ENCODE measurements at places on chromosomes 16 and 17.

DNA sequence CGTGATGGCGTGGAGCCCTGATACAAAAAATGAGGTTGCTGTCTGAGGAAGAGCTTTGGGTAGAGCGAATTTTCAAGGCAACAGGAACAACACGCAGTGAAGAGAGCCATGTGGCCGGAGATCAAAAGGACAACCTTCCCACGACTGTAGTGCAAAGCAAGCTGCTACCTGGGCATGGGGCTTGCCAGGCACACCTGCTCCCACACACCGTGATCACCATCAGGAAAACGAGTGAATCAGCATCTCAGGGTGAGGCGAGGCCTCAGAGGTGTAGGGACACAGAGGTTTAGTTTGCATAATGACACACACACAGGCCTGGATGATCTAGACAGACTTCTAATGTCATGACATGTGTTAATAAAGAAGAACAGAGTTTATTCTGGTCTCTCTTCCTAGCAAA is 65.7 kb downstream of the PARN start:
- no peak for DNase-seq

- DNase-seq = no peak
Measured at GRCh38 chr17:21191698-21192097, 22.3 kb downstream of the TMEM11 start.

- DNase-seq = peak; percentile 66
Measured at GRCh38 chr17:19447085-19447583, 36.1 kb downstream of the RNF112 start.

- no peak for DNase-seq
Measured at GRCh38 chr17:35801583-35802224, 6.3 kb upstream of the MMP28 start.

DNA sequence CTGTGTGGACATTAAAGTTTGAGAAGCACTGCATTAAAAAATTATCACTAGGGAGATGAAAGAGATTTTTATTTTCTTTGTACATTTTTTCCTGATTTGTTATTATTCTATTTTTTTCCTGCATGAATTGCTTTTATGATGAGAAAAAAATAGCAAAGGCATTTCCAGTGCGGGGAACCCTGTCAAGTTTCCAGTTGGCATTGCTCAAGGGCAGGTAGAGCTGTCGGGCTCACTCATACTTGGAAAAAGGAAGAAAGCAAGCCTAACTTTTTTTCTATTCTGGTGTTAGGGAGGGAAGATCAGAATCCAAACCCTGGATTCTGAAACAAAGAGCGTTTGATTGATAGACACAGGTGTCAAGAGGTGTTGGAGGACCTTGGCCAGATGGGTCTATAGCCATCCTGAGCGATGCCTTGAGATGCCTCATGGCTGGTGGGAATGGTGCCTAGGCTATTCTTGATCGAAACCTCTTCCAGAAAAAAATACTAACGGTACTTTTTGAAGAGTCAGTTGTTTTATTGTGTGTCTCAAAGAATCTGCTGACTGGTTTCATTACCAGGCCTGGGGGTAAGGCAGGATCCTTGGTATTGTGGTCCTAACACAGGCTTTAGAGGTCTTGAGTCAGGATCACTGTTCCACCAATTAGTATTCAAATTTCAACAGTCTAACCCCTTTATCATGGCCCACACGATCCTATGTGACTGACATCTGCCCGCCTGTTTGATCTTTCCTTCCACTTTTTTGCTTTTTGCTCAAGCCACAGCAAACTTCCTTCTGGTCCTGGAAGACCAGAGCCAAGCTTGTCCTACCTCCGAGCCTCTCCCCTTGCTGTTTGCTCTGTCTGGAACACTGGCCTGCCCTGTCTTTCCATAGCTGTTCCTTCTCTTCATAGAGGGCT is 20.1 kb downstream of the SNX29 start:
- no peak for DNase-seq

DNA sequence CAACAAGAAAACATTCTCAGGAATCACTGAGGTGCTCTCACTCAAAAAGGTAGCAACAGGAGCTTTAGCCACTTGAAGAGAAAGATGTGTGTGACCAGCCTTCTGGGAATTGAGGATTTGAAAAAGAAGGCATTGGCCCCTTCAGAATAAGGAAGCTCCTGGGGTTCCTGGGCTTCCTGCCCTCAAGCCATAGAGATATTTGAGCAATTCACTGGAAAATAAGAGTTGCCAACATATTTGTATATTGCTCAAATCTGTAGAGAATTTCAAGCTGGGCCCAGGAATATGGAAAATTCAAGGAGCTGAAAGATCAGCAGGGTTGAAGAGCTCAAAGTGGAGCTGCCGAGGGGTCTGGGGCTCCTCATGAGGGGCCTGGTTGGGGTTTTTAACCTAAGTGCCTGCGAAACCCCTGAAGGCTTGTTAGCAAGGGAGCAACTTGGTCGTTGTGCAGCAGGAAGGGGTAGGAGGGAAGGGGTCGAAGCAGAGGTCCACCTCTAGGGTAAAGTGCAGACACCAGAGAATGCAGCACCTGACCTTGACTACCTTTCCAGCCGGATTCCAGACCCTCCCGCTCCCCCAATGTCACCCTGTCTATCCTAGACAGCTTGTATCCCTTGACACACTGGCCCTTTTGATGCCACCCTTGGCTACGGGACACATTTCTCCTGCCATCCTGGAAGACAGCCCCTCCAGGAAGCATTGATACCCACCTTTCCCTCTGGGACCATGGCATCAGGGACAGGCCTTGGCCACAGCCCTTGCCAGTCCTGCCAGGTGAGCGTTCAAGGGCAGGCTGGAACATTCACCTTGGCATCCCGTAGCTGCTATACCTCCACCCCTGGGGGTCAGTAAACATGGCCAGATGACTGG is 67.6 kb upstream of the SREBF1 start:
- no peak for DNase-seq

DNA sequence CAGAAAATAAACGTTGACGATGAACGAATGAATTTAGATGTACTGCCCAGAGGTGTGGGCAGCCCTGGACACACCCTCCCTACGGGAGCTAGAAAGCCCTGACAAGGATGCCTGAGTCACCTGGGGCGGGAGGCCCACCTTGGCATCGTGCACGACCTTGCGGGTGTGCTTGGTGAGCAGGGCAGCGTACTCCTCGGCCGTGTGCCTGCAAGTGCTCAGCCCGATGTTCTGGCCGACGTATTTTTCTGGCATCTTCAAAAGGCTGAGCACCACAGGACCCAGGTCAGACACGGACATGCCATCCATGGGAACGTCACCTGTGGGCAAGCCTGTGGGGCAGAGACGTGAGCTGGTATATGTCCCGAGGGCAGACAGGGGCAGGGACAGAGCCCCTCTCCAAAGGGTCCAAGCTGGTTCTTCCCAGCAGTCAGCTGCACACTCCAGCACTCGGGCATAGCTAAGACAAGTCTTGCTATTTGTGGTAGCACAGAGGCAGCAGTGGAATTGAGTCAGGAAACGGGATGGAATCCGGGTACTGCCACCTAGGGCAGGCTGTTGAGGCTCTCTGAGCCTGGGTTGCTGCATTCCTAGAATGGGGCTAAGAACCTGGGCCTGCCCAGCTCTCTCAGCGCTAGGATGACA is 10.8 kb downstream of the NMRAL1 start:
- DNase-seq = no peak

DNA sequence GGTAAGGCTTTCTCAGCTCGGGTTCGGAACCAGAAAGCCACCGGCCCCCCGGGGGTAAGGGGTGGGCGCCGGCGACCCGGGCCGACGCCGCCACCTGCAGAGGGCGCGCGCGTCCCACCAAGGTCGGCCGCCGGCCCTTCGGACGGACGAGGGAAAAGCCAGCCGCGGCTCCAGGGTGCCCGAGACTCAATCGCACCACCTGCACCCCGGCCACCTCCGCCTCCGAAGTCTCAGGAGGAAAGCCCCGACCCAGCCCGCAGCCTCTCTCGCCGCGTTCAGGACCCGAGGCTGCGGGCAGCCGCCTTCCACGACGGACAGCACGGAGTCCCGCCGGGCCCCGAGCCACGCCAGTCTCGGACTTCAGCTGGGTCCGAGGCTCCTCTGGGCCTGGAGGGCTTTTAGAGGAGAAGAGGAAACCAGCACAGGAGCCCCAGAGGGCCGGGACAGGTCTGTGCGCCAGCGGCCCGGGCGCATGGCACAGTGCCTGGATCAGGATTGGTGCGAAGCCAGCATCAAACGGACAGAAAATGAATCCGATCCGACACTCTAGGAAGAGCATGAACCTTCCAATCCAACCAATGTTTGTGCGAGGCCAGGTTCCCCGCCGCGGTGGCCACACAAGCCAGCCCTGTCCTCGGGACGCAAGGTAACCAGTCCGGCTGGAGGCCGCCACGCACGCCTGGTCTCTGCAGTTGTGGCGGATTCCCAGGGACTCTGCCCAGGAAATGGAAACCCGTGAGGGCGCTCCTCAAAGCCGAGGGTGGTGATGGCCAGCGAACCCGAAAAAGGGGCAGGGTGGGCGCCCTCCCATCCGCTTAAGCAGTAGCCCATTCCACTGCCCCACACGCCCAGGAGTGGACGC is 6.7 kb downstream of the CBX8 start:
- no peak for DNase-seq

GRCh38 chr17:46162866-46163265 is 30.4 kb downstream of the KANSL1 start:
- no peak for DNase-seq

- DNase-seq = no peak
Measured at GRCh38 chr17:16943541-16944333, 28.2 kb downstream of the TNFRSF13B start.

GRCh38 chr17:66755101-66755943 is 79.6 kb upstream of the CACNG5 start:
- no peak for DNase-seq

- DNase-seq = no peak
Measured at GRCh38 chr17:81517339-81518112, 4.9 kb upstream of the ACTG1 start.

DNA sequence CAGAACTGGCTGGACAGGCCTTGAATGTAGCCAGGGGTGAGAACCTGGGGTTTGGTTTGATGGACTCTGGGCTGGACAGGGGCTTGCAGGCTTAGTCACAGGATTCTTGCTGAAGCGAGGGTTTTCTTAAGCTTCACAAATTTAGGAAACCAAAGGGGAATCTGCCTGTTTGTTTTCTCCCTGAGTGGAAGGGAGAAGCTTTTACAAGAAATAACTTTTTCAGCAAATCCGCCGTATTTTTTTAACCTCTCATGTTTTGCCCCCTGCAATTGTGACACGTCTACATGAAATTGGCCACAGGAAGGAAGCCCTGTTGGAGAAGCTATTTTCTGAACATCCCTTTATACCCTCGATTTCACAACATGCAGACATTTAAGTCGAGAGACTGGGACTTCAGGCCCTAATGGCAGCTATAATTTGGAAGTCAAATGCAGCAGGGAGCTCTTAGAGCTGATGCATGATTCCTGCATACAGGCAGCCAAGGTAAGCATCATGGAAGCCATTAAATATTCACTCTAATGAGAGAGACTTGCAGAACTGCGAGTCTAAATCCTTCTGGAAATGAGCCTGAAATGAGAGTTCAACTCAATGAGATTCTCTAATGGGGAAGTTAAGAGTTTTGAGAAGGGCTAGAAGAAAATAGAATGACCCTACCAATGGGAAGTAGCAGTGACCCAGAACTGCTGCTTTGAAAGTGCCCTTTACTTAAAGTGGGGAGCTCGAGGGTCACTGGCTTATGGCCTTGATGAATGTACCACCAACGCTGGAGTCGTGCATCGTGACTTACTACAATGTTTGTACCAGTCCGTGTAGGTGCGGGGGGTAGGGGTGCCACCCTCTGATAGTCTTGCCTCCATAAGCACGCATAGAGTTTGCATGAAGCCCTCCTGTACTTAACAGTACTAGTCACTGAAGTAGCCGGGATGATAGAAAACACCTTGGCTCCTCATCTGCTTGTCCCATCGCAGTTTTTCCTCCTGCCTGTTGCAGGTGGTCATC is 45.1 kb upstream of the IRF8 start:
- no peak for DNase-seq

DNA sequence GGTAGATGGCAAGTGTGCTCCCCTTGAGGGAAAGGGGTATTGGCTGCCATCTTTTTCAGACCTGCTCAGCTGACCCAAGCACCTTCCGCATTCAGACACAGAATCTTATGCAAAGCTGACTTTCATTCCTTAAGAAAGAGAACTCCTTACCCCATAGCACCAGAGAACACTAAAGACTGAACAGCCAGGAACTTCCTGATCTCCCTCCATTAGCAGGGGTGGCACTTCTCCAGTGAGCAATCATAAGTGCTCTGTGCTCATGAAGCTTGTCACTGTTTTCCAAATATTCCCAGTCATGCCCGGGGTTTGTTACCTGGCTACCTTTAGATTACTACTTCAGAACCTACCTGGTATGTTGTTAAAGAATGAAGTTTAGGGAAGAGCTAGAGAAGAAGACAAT is 11.9 kb downstream of the HSD17B2 start:
- no peak for DNase-seq

- DNase-seq = no peak
Measured at GRCh38 chr16:18975109-18975508, 8.6 kb upstream of the TMC7 start.

- no peak for DNase-seq
Measured at GRCh38 chr16:86505899-86506864, 4.1 kb upstream of the FOXF1 start.

DNA sequence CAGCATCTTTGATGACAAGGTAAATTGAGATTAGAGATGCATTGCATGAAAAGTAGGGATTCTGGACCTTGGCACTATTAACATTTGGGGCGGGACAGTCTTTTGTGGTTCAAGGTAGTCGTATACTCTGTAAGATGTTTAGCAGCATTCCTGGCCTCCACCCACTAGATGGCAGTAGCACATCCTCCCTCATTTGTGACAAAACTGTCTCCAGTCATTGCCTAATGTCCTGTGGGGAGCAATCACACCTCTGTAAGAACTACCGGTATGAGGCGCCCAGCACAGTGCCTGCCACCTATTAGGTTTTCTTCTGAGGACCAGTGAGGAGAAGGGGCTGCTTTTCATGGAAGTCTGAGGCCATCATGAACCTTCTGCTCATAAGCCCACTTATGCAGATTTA is 180.8 kb downstream of the RBFOX1 start:
- DNase-seq = no peak

GRCh38 chr17:77086433-77087010 is 54.2 kb upstream of the SEC14L1 start:
- peak; percentile 58 for DNase-seq

DNA sequence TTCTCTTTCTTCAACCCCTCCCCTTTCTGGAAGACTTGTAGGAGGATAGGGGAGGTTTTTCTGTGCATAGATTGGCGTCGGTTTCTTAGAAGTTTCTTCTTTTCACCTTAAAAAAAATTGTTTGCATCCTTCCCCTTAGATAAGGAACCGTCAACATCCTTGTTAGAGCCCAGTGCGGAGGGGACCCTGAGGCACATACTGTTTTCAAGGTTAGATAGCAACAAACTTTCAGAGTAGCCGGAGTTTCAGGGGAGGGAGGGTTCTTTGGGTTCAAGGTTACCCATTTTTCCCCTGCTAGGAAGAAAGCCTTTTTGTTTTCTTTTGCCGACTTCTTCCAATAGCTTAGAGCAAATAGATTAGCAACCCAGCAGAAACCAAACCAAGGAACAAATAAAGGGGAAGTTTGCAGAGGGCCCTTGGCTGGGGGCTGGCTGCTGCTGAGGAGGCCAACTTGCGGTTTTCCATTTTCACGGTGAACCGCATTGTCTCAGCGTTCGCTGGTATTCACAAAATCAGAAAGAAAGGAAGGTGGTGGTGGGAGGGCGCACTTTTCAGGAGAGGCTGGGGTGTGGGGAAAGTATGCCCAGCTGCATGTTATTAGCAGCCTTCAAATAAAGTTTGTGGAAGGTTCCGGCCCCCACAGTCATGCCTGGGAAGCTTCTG is 28.8 kb downstream of the MSI2 start:
- DNase-seq = peak; percentile 10

GRCh38 chr17:81722184-81723120 is 10.4 kb downstream of the SLC25A10 start:
- no peak for DNase-seq

GRCh38 chr17:7440834-7441195 is 1.5 kb downstream of the FGF11 start:
- no peak for DNase-seq

GRCh38 chr17:59683283-59683682 is 23.9 kb downstream of the PTRH2 start:
- DNase-seq = no peak

All from T-helper 17 cell (primary cell).